ENCODE measurements at places on chromosomes 11 and 22.

GRCh38 chr11:69637941-69638871 lies 2.8 kb upstream of the CCND1 start:
- peaks cover 8% of the 10 kb centered on the region for H3K27me3 ChIP-seq
- no peaks in the 10 kb centered on the region for H3K36me3 ChIP-seq
- H3K4me3 ChIP-seq = peak overlapping the region; percentile 65
- DNase-seq = peak; percentile 77

DNA sequence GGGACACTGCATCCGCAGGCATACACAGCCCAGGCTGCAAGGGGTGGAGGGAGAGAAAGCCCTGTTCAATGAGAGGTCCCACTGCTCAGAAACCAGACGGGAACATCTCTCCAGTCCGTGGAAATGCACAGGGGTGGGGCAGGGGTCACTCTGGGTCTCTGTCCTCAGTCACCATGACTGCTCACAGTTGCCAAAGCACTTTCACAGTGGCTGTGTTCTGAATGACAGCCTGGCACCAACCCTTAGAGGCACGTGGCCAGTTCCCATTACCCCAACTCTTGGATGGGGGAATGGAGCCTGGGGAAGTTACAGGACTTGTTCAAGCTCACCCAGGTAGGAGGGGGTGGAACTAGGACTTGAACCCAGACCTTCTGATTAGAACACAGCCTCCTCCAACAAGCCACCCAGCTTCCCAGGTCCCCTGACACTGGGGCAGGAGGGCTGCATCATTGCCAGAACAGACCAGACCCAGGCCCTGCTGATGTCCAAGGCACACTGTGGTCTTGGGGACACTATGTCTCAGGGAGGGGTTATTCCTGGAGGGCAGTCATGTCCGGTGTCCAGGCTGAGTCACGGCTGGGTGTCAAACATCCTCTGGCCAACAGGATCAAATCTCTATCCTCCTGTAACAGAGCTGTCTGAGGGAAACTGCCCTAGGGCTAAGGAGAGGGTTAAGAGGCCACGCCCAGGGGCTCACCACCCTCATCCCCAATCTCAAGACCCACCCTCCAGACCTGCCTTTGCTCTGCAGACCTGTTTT lies 8.2 kb downstream of the ZNF70 start:
- H3K4me3 ChIP-seq = no peak overlapping the region
- H3K4me1 ChIP-seq = no peaks in the 10 kb centered on the region
- H3K36me3 ChIP-seq = peaks cover 27% of the 10 kb centered on the region

GRCh38 chr11:83220260-83220659 lies 26.7 kb downstream of the ANKRD42 start:
- no peaks in the 10 kb centered on the region for H3K27me3 ChIP-seq

DNA sequence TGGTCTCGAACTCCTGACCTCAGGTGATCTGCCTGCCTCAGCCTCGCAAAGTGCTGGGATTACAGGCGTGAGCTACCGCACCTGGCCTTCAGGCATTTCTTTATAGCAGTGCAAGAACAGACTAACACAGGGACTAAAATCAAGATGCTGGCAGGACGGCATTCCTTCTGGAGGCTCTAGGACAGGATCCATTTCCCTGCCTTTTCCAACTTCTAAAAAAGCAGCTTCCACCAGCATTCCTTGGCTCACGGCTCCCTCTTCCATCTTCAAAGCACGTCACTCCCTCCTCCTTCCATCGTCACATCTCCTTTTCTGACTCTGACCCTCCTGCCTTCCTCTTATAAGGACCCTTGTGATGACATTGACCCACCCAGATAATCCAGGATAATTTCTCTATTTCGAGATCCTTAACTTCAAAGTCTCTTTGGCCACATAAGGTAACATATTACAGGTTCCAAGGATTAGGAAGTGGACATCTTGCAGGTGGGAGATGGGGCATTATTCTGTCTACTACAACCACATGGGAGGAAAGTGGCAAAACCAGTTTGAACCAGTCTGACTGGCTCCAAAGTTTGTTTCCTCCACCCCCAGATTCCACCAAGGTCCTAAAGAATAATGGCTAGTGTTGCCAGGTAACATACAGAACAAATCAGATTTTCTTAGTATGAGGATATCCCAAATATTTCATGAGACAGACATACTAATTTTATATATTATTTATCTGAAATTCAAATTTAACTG lies 172.5 kb downstream of the MN1 start:
- H3K36me3 ChIP-seq = no peaks in the 10 kb centered on the region
- H3K27me3 ChIP-seq = no peaks in the 10 kb centered on the region
- no peak overlapping the region for H3K4me3 ChIP-seq
- no peak overlapping the region for H3K27ac ChIP-seq
- no peak for DNase-seq
- peaks cover 17% of the 10 kb centered on the region for H3K4me1 ChIP-seq

- no peaks in the 10 kb centered on the region for H3K4me1 ChIP-seq
- H3K27me3 ChIP-seq = no peaks in the 10 kb centered on the region
- no peaks in the 10 kb centered on the region for H3K36me3 ChIP-seq
- H3K4me3 ChIP-seq = no peak overlapping the region
- no peak for DNase-seq
These were observed 43.2 kb downstream of the SHANK2 start for GRCh38 chr11:71209181-71209580.

DNA sequence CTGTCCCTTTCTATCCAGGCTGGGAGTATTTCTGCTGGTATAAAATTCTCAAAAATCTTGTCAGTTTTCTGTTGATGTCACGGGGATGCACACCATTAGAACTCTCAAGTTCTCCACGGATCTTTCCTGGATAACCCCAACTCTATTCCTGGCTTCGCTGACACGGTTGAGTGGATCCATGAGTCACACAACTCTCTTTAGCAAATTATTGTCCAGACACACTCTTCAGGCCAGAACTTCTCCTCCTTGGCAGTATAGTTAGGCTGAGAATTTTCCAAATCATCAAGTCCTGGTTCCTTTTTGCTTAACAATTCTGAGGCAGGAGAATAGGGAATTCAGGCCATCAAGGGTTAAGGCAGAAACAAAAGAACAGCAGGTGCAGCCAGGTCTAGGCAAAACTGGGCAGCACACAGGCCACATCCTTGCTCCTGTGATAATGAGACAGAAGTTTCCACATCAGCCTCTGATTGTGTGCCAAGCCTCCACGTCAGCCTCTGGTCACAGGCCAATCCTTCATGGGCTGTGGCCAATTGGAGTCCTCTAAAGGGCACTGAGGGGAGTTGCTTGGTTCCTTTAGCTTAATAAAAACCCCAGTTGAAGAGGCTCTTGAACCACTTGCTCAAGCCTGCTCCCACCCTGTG lies 5.7 kb upstream of the ACAT1 start:
- peaks cover 8% of the 10 kb centered on the region for H3K36me3 ChIP-seq
- no peak overlapping the region for H3K4me3 ChIP-seq
- DNase-seq = peak; percentile 26
- no peak overlapping the region for H3K27ac ChIP-seq

DNA sequence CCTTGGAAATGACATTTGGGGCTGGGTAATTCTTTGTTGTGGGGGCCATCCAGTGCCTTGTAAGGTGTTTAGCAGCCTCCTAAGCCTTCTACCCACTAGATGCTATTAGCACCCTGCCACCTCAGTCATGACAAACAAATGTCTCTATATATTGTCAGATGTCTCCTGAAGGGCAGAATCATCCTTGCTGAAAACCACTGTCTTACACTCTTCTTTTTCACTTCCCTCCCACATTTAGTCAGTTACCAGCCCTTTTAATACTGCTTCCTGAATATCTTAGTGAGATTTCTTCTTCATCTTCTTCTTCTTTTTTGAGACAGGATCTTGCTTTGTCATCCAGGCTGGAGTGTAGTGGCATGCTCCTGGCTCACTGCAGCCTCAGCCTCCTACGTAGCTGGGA lies 33.1 kb downstream of the TNRC6B start:
- no peak for DNase-seq
- H3K27me3 ChIP-seq = no peaks in the 10 kb centered on the region
- H3K4me1 ChIP-seq = peaks cover 5% of the 10 kb centered on the region
- no peak overlapping the region for H3K4me3 ChIP-seq
- no peak overlapping the region for H3K27ac ChIP-seq

DNA sequence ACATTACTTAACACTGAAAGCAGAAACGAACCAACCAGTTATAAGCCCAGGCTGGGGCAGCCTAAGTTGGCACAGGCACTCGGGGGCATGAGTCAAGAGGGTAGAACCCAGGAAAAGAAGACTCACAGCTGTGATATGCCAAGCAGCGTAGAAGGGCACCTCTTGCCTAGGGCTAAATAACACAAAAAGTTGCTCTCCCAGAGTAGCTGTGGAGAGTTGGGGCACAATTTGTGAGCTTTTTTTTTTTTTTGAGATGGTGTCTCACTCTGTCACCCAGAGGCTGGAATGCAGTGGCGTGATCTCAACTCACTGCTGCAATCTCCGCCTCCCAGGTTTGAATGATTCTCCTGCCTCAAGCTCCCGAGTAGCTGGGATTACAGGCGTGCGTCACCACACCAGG lies 8.8 kb downstream of the CLMP start:
- H3K27me3 ChIP-seq = no peaks in the 10 kb centered on the region
- H3K4me3 ChIP-seq = no peak overlapping the region
- DNase-seq = no peak
- peaks cover 19% of the 10 kb centered on the region for H3K4me1 ChIP-seq
- H3K36me3 ChIP-seq = no peaks in the 10 kb centered on the region

DNA sequence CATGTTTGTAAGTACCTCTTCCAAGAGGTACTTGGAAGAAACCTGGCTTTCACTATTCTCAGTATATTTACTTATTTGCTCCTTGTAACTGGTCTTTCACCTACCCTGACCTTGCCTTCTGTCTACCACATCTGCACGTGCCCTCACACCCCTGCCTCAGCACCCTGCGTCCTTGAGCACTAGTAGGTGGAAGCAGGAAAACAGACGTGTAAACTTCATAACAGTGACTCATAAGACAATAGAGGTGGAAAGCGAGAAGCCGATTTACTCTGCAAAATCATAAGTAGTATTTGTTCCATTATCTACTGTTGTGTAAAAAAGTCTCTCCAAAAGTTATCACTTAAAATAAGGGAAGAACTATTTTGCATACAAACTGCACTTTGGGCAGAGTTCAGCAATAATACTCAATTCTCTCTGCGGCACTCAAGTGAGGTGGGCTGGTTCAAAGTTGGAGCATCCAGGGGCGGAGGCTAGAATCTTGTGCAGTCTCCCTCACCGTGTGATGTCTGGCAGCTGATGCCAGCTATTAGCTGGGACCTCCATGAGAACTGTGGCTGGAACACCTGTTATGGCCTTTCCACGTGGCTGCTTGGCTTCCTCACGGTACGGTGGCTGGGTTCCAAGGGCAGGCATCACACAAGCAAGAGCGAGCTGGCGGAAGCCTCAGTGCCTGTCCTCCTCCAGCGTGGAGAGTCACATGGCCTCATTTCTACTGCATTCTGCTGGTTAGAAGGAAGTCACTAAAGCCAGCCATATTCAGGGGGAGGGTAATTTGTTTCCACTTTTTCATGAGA lies 30.4 kb downstream of the PACS1 start:
- no peak overlapping the region for H3K4me3 ChIP-seq
- no peaks in the 10 kb centered on the region for H3K36me3 ChIP-seq
- H3K27ac ChIP-seq = no peak overlapping the region

DNA sequence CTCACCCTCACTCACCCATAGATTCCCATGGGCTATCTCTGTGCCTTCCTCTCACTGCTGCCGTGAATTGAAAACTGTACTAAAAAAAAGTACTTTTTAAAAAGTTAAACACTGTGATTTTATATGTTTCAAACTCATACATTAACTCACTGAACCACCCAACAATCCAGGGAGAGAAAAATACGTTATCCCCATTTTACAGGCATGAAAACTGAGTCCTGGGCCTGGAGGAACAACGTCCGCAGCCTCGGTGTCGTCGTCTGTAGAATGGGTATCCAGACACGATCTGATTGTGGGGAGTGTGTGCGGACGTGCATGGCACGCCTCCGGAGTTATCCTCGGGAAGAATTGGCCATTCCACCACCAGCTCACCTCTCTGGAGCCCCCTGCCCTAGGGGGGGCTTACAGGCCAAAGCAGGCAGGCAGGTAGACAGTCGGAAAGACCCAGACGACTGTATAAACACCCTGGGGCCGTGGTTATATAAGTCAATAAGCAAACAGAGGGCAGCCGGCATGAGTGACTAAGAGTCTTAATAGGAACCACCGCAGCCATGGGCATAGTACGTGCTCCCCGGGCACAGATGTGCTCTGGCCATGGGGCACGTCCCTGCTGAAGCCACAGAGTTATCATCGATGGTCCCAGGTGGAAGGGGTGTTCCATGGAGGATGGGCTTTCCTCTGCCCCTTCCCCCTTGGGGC lies 7.1 kb upstream of the PDGFB start:
- DNase-seq = no peak
- H3K4me3 ChIP-seq = no peak overlapping the region
- no peaks in the 10 kb centered on the region for H3K36me3 ChIP-seq
- H3K4me1 ChIP-seq = peaks cover 38% of the 10 kb centered on the region
- H3K27ac ChIP-seq = no peak overlapping the region

DNA sequence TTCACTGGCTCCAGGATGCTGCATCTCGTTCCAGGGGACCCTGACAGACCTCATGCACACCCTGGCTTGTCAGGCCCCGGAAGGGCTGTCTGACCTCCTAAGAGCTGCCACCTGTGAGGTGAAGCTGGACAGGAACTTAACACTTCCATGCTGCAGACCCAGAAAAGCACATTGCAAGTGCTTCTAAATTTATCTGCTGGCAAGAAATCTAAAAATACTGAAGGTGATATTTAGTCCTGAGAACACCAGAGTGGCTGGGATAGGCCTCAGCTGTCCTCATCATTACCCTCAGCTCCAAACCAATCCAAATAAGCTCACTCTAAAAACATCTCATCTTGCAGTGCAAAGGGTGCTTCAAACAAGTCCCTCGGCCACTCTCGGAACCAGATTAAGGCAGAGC lies 46.7 kb downstream of the ABTB2 start:
- no peak for DNase-seq
- no peaks in the 10 kb centered on the region for H3K36me3 ChIP-seq
- no peaks in the 10 kb centered on the region for H3K27me3 ChIP-seq
- no peak overlapping the region for H3K4me3 ChIP-seq
- H3K27ac ChIP-seq = no peak overlapping the region

GRCh38 chr22:43580271-43580750 lies 168.5 kb downstream of the MPPED1 start:
- H3K27ac ChIP-seq = no peak overlapping the region
- DNase-seq = no peak
- no peaks in the 10 kb centered on the region for H3K36me3 ChIP-seq
- H3K4me3 ChIP-seq = no peak overlapping the region
- no peaks in the 10 kb centered on the region for H3K4me1 ChIP-seq

- H3K4me1 ChIP-seq = peaks cover 9% of the 10 kb centered on the region
- no peak overlapping the region for H3K27ac ChIP-seq
- no peaks in the 10 kb centered on the region for H3K36me3 ChIP-seq
These were observed 253.9 kb downstream of the LARGE1 start for GRCh38 chr22:33666279-33666960.

DNA sequence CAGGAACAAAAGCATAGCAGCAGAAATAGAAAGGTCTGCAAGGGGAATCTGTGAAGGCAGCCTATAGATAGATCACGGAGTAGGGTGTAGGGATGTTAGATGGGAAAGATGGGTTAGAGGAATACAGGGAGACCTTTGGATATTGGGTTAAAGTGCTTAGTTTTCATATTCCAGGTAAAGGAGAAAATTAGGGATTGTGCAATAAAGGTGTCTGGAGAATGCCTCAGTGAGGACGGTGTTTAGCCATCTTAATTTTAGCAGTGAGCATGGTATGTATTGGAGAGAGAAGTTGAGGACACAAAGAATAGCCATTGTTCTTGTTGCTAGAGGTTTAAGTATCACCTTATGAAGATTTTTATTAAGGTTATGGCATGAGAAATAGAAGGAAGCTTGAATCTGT lies 17.7 kb downstream of the GAS2 start:
- no peaks in the 10 kb centered on the region for H3K36me3 ChIP-seq
- H3K27ac ChIP-seq = no peak overlapping the region
- no peak overlapping the region for H3K4me3 ChIP-seq

Measured in neuronal stem cell (in vitro differentiated cells).